ENCODE measurements at places on chromosomes 5 and 9. TPM values are rescaled to one million over a fixed set of nuclear protein-coding genes. Genes with fewer than 3 reads are reported as not detected.

SV2C gene
- total RNA-seq = not detected

NFIB gene
- total RNA-seq = 9.7 TPM

DMRTA1 gene
- 0.28 TPM for total RNA-seq

SLC34A1 gene
- not detected for total RNA-seq

EDIL3 gene
- 18.2 TPM for total RNA-seq

OR2S2 gene
- not detected for total RNA-seq

SMIM32 gene
- not detected for total RNA-seq

CMBL gene
- 11.2 TPM for total RNA-seq

PCDHA10 gene
- total RNA-seq = 0.28 TPM

KCNIP1 gene
- total RNA-seq = not detected

FBN2 gene
- 87.2 TPM for total RNA-seq

PCDHGB2 gene
- 2.4 TPM for total RNA-seq

AJM1 gene
- 1.4 TPM for total RNA-seq

RALGPS1 gene
- total RNA-seq = 1.7 TPM

SPATA31A3 gene
- total RNA-seq = not detected

ANKRD34B gene
- not detected for total RNA-seq

ITK gene
- under 0.01 TPM for total RNA-seq

ZFP2 gene
- 0.83 TPM for total RNA-seq

SHISAL2B gene
- total RNA-seq = not detected

IFNA13 gene
- not detected for total RNA-seq

CDKN2B gene
- 37.2 TPM for total RNA-seq

MOB3B gene
- total RNA-seq = 0.14 TPM

PCDHB10 gene
- 0.28 TPM for total RNA-seq

TAF11L4 gene
- not detected for total RNA-seq

EMB gene
- 2.1 TPM for total RNA-seq

RETREG1 gene
- total RNA-seq = 0.92 TPM

XPA gene
- 6.6 TPM for total RNA-seq

FBLL1 gene
- total RNA-seq = 0.74 TPM

ADAM19 gene
- total RNA-seq = 25.0 TPM

SMC2 gene
- 6.7 TPM for total RNA-seq

TXNDC8 gene
- total RNA-seq = not detected

SH3GL2 gene
- not detected for total RNA-seq

TAF11L10 gene
- not detected for total RNA-seq

PDE6A gene
- not detected for total RNA-seq

PCSK1 gene
- 1.3 TPM for total RNA-seq

FAM221B gene
- total RNA-seq = not detected

CAMK4 gene
- 2.9 TPM for total RNA-seq

AGXT2 gene
- total RNA-seq = not detected

SPATA9 gene
- 0.71 TPM for total RNA-seq

HMGCR gene
- 124 TPM for total RNA-seq

FOXD4L5 gene
- under 0.01 TPM for total RNA-seq

All from smooth muscle cell of bladder (primary cell).